Spinal cord (tissue), 10 donors: ENCODE measurements at places on chromosomes 16 and 17. TPM values are rescaled to one million over a fixed set of nuclear protein-coding genes. Genes with fewer than 3 reads are reported as not detected.

MGAT5B gene
- total RNA-seq, result 6.9 TPM

KRTAP4-2 gene
- total RNA-seq, result not detected

TP53TG3C gene
- total RNA-seq, result not detected

CIITA gene
- 1.2 TPM for total RNA-seq

GP1BA gene
- not detected for total RNA-seq

PRAC1 gene
- not detected for total RNA-seq

TBC1D3L gene
- total RNA-seq, result 3.3 TPM

TELO2 gene
- total RNA-seq, result 20.5 TPM

PIK3R5 gene
- 2.5 TPM for total RNA-seq

MYH1 gene
- not detected for total RNA-seq

HSPB9 gene
- total RNA-seq, result 0.11 TPM

CD300LB gene
- total RNA-seq, result 0.30 TPM
